ENCODE measurements at places on chromosomes 12 and 14.
A peak's percentile ranks its signal among the peaks of the same experiment; 100 is the strongest.

- H3K4me1 ChIP-seq: peaks cover 42% of the 10 kb centered on the region
- DNase-seq: no peak
- no peaks in the 10 kb centered on the region for H3K27me3 ChIP-seq
- peaks cover 62% of the 10 kb centered on the region for H3K36me3 ChIP-seq
- no peak overlapping the region for H3K4me3 ChIP-seq
Measured at GRCh38 chr14:61325166-61325565, 3.8 kb downstream of the PRKCH start.

DNA sequence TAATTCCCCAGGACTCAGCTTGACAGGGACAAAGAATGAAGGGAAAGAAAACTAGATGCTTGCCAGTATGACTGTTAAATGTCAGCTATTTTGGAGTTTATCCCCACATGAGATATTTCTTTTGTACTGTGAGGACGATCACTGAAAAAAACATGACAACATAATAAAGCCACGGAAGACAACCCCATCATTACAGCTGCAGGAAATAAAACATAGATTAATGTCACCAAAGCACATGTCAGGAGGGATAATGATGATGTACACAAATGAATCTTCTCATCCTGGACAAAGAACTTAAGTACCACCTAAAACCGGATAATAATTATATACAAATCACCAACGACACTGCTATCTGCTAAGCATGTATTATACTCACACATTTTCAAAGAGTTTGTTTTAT, 84.6 kb upstream of the GRIP1 start:
- H3K4me1 ChIP-seq: peaks cover 9% of the 10 kb centered on the region
- no peaks in the 10 kb centered on the region for H3K27me3 ChIP-seq
- no peak overlapping the region for H3K4me3 ChIP-seq
- no peaks in the 10 kb centered on the region for H3K36me3 ChIP-seq
- DNase-seq: no peak

DNA sequence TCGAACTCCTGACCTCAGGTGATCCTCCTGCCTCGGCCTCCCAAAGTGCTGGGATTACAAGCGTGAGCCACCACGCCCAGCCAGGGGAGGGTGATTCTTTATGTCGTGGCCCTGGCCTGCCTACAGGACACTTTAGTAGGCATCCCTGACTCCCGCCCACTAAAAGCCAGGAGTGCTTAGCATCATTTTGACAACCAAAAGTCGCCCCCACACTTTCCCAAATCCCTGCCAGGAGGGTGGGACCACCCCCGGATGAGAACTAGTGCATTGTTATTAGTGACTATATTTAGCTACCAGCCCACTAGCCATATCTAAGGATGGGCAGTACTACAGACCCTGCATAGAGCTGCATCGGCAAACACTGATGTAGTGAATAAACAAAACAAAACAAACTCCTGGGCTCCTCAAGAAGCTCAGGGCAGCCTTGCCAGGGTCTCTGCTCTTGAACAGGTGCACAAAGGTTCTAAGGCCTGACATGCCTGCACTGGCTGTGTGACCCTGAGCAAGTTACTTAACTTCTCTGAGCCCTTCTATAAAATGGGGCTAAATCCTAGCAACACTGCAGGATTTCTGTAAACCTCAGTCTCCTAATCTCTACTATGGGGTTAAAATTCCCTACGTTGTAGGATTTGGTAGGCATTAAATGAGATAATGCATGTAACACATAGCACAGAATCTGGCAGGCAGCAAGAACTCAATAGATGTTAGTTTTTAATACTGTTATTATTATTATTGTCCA, 2.2 kb downstream of the CAMKK2 start:
- no peak for DNase-seq
- H3K27me3 ChIP-seq: no peaks in the 10 kb centered on the region
- peak overlapping the region; percentile 31 for H3K27ac ChIP-seq
- peaks cover 11% of the 10 kb centered on the region for H3K4me1 ChIP-seq
- H3K36me3 ChIP-seq: peaks cover 19% of the 10 kb centered on the region

- no peaks in the 10 kb centered on the region for H3K36me3 ChIP-seq
- H3K4me3 ChIP-seq: no peak overlapping the region
- H3K27ac ChIP-seq: no peak overlapping the region
- H3K27me3 ChIP-seq: no peaks in the 10 kb centered on the region
- no peak for DNase-seq
Measured at GRCh38 chr12:273382-273781, 10.7 kb upstream of the SLC6A13 start.

DNA sequence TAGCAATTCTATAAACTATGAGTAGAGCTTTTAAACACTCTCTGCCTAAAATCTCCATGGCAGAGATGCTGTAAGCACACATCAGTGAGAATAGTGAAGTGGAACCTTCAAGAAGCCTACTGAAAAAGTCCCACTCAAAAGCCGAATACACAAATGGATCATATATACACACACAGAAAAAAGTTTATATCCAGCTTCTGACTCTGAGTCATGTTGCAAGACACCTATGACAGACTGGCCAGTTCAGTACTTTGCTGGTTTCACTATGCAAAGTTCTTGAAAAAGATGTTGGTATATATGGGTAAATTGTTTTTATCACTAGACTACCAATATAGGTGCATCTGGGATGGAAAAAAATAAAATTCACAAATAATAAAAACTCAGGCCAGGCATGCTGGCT, 126.1 kb downstream of the KCNK10 start:
- H3K4me1 ChIP-seq: no peaks in the 10 kb centered on the region
- DNase-seq: no peak
- H3K36me3 ChIP-seq: peaks cover 4% of the 10 kb centered on the region
- peaks cover 46% of the 10 kb centered on the region for H3K27me3 ChIP-seq

GRCh38 chr14:89660166-89660565, 243.1 kb upstream of the FOXN3 start:
- H3K27me3 ChIP-seq: no peaks in the 10 kb centered on the region
- no peak overlapping the region for H3K27ac ChIP-seq
- no peak for DNase-seq
- no peaks in the 10 kb centered on the region for H3K36me3 ChIP-seq
- no peak overlapping the region for H3K4me3 ChIP-seq

DNA sequence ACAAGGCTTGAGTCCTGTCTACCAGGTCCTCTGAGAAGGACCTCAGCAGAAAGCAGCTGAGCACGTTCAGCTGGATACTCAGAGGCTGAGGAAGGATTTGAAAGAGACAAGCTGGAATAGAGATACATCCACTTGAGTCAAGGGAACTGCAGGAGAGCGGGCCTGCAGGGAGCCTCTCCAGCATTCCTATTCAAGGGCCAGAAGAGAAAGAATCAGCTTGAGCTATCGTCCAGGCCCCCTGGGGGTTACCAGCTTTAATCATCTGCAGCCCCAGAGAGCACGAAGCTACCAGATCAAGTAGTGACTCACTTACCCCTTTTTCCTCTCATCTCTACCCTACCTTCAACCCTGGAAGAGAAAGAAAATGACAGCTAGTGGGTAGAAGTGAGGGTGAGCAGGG, 80.9 kb downstream of the NDUFA12 start:
- DNase-seq: no peak
- peak overlapping the region; percentile 46 for H3K27ac ChIP-seq
- no peak overlapping the region for H3K4me3 ChIP-seq
- no peaks in the 10 kb centered on the region for H3K27me3 ChIP-seq
- H3K4me1 ChIP-seq: no peaks in the 10 kb centered on the region

DNA sequence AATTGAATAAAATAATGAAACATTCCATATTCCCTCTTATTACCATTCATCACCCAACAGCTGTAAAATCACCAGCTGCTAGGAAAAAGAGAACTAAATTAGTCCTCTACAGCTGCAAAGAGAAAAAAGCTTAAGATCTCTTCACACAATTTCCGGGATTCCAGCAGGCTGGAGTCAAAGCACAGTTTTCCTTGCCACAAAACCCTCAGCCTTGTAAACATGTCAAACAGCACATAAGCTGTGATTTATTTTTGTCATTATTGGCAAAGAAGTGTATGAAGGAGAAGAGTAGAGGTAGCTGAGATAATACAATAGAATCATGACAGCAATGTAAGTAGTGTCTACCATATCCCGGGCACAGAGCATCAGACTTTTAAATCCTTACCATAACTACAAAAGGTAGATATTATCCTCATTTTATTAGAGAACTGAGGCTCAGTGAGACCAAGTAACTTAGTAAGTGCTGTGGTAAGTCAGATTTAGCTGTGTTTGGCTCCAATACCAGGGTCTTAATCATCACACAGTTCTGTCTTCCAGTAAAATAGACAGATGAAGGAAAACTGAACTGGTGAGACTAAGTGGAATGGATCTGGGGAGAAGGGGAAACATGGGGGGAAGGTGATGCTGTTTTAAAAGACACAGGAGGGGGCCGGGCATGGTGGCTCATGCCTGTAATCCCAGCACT, 57.3 kb downstream of the NTN4 start:
- no peak overlapping the region for H3K4me3 ChIP-seq
- no peaks in the 10 kb centered on the region for H3K4me1 ChIP-seq

- H3K4me1 ChIP-seq: no peaks in the 10 kb centered on the region
- no peak overlapping the region for H3K4me3 ChIP-seq
- DNase-seq: no peak
- H3K27me3 ChIP-seq: peaks cover 39% of the 10 kb centered on the region
- H3K27ac ChIP-seq: no peak overlapping the region
- no peaks in the 10 kb centered on the region for H3K36me3 ChIP-seq
Measured at GRCh38 chr12:76190299-76190698, 105.8 kb upstream of the NAP1L1 start.

GRCh38 chr12:127125607-127126259, 1141.2 kb upstream of the TMEM132C start:
- no peak for DNase-seq
- no peak overlapping the region for H3K4me3 ChIP-seq
- H3K27me3 ChIP-seq: peaks cover 39% of the 10 kb centered on the region
- no peaks in the 10 kb centered on the region for H3K36me3 ChIP-seq

- H3K4me3 ChIP-seq: no peak overlapping the region
- no peaks in the 10 kb centered on the region for H3K36me3 ChIP-seq
- no peak overlapping the region for H3K27ac ChIP-seq
- DNase-seq: no peak
- H3K27me3 ChIP-seq: no peaks in the 10 kb centered on the region
Measured at GRCh38 chr14:73254247-73255004, 17.1 kb downstream of the PAPLN start.

GRCh38 chr12:30859226-30859625, 67.3 kb upstream of the TSPAN11 start:
- DNase-seq: no peak
- H3K4me3 ChIP-seq: no peak overlapping the region
- no peaks in the 10 kb centered on the region for H3K36me3 ChIP-seq

- no peak overlapping the region for H3K4me3 ChIP-seq
- no peaks in the 10 kb centered on the region for H3K4me1 ChIP-seq
- DNase-seq: no peak
Measured at GRCh38 chr14:78367355-78367754, 197.2 kb downstream of the NRXN3 start.

GRCh38 chr12:12612358-12612757, 682 bp downstream of the CREBL2 start:
- H3K4me3 ChIP-seq: peak overlapping the region; percentile 95
- peaks cover 30% of the 10 kb centered on the region for H3K4me1 ChIP-seq
- H3K36me3 ChIP-seq: peaks cover 23% of the 10 kb centered on the region
- peak overlapping the region; percentile 95 for H3K27ac ChIP-seq

DNA sequence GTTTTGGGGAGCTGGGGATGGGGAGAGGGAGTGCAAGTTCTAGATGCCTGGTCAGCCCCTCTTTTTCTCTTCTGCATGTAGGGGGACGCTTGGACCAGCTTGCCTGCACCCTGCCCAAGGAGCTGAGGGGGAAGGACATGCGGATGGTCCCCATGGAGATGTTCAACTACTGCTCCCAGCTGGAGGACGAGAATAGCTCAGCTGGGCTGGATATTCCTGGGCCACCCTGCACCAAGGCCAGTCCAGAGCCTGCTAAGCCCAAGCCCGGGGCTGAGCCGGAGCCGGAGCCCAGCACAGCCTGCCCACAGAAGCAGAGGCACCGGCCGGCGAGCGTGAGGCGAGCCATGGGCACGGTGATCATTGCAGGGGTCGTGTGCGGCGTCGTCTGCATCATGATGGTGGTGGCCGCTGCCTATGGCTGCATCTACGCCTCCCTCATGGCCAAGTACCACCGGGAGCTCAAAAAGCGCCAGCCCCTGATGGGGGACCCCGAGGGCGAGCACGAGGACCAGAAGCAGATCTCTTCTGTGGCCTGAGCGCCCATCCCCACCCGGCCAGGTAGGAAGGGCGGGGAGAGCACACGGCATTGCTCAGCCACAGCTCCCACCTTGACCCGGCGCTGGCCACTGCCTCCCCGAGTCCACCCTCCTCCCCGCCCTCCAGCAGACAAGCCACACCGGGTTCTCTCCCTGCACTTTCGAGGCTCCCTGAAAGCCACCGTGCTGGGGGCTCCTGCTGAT, 14.0 kb downstream of the LRTM2 start:
- peaks cover 41% of the 10 kb centered on the region for H3K27me3 ChIP-seq
- DNase-seq: no peak
- H3K36me3 ChIP-seq: peaks cover 3% of the 10 kb centered on the region
- no peaks in the 10 kb centered on the region for H3K4me1 ChIP-seq

DNA sequence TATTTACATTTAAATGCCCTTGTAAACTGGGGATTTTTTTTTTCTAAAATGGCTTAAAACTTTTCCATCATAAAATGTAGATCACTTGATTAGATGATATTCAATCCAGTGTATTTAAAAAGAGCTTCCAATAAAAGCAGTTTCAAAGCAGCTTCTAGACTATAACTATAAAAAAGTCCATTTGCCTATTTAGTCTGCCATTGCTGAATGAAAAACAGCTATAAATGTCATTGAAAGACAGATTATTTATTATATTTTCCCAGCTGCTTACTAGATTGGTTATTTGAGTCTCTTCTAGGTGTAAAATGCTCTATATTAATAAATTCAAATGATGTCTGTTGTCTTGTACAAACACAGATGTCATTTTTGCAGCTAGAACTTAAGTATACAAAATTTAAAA, 414.8 kb downstream of the RMST start:
- H3K36me3 ChIP-seq: no peaks in the 10 kb centered on the region
- no peaks in the 10 kb centered on the region for H3K27me3 ChIP-seq
- no peak overlapping the region for H3K27ac ChIP-seq
- no peaks in the 10 kb centered on the region for H3K4me1 ChIP-seq
- no peak overlapping the region for H3K4me3 ChIP-seq

DNA sequence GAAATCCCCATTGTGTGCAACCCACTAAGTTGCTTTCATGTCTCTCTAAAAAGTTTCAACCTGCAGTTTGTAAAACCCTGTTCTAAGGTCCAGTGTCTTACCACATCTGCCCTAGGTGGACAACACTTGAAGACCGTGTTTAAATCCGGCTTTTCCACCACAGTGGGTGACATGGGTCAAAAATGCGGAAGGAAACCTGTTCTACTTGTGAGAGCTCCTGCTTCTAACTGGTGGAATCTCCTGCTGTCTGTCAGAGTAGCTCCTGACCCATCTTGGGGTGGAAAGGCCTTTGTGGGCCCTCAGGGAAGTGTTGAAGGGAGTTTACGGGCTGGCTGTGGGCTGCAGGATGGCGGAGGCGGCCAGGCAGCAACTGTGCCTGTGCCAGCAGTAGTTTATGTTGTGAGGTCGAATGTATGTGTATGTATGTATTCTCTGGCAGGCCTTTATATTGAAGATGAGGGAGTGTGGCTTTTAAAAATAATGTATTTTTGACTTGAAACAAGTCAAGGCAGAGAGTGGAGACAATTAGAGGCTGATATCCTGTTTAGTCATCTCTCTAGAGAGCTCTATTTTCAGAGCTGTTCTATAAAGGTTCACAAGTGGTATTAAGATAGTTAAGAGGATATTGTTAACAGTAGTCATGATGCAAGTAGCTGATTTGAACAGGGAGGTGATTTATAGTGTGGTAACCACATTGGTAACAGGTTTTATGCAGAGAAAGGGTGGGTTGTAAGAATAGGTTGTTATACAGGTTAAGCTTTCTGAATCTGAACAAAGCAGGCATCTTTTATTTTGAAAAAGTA, 67.0 kb downstream of the PRKCH start:
- peaks cover 14% of the 10 kb centered on the region for H3K4me1 ChIP-seq
- no peak overlapping the region for H3K4me3 ChIP-seq
- DNase-seq: peak; percentile 43
- H3K27me3 ChIP-seq: no peaks in the 10 kb centered on the region

Data from effector memory CD8-positive, alpha-beta T cell (primary cell).